A549 treated with DMSO at 1 μM for 4 hours (cell line): ENCODE measurements at places on chromosomes 7 and 10. TPM values are rescaled to one million over a fixed set of nuclear protein-coding genes. Genes with fewer than 3 reads are reported as not detected.

Gene C7orf57
- total RNA-seq = 0.24 to 0.37 TPM (median 0.28 TPM) in 5 replicates

Gene YWHAG
- 239 to 276 TPM (median 250 TPM) in 5 replicates for total RNA-seq

Gene PIK3AP1
- 0.62 to 0.92 TPM (median 0.71 TPM) in 5 replicates for total RNA-seq

Gene ASB10
- not detected in 5 replicates for total RNA-seq

Gene CADPS2
- total RNA-seq = 0.04 to 0.12 TPM (median 0.07 TPM) in 5 replicates

Gene HHEX
- total RNA-seq = 15.8 to 17.0 TPM (median 16.6 TPM) in 5 replicates

Gene GATAD1
- 17.8 to 24.2 TPM (median 20.0 TPM) in 5 replicates for total RNA-seq

Gene WNT8B
- 0.07 TPM in 1 of 5 replicates, not detected in the others for total RNA-seq

Gene MOSPD3
- 17.2 to 20.3 TPM (median 18.1 TPM) in 5 replicates for total RNA-seq

Gene GARS1
- 140 to 158 TPM (median 154 TPM) in 5 replicates for total RNA-seq

Gene CCL24
- total RNA-seq = 0.25 to 0.32 TPM in 2 of 5 replicates, not detected in the others

Gene DENND10
- total RNA-seq = 47.7 to 60.1 TPM (median 58.7 TPM) in 5 replicates

Gene RHOBTB1
- total RNA-seq = 5.1 to 7.1 TPM (median 7.0 TPM) in 5 replicates

Gene DYNC1I1
- 0.14 to 0.36 TPM in 2 of 5 replicates, not detected in the others for total RNA-seq

Gene PDE6C
- total RNA-seq = not detected in 5 replicates

Gene ATP6V1F
- total RNA-seq = 230 to 302 TPM (median 244 TPM) in 5 replicates
